Activated CD4-positive, alpha-beta T cell treated with anti-CD3 and anti-CD28 coated beads, Interleukin-2, amount 50 U/mL, for 16 hours (primary cell): ENCODE measurements at places on chromosomes 2 and 18.

- DNase-seq: no peak
Observed at GRCh38 chr2:220166616-220167015, 539.2 kb downstream of the SLC4A3 start.

DNA sequence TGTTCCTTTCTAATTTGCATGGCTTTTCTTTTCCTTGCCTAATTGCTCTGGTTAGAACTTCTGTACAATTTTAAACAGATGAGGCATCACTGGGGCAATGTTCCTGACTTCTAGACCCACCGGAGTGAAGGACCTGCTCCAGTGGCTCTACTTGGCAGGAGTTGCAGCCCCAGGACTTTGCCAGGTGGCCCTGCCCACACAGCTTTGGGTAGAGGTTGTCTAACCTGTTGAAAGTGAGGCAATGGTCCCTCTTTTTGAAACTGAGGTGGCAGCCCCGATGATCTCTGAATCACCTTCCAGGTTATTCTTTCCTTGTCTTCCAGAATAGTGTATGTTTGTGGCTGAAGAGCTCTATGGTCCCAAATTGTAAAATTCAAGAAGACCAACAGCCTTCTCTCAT, 29.9 kb upstream of the ZNF512 start:
- DNase-seq: no peak

GRCh38 chr2:228548230-228548629, 366.7 kb upstream of the SPHKAP start:
- no peak for DNase-seq

GRCh38 chr18:12943215-12943614, 4.6 kb upstream of the SEH1L start:
- no peak for DNase-seq

DNA sequence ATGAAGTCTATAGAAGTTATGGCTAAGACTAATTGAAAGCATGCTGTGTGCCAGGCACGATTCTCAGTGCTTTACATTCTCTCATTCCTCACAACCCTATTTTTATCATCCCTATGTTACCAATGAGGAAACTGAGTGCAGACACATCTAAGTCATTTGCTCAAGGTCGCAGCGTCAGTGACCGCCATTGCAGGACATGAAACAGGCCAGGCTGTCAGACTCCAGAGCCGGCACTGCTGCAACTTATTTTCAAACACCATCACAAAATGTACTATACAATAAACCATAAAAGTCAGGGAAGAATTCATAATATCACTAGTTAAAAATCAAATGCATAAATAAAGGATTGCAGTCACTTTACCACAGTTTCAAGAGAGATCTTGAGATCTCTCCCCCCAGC, 5.6 kb downstream of the STK39 start:
- DNase-seq: no peak

DNA sequence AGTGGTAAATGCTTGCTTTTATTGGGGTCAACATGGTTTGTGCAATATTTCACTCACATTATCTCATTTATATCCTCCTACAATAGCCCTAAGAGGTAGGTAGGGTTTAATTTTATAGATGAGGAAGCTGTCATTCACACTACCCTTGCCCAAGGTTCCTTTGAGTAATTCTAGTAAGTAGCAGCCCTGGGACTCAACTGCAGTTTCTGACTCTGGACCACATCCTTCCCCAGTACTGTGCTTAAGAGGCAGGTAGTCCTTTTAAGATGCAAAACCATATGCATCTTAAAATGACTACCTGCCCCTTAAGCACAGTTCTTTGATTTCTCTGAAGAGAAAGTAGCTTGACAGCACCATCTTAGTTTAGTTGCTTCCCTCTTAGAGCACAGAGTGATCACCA, 15.7 kb upstream of the NT5C1B start:
- peak; percentile 14 for DNase-seq

DNA sequence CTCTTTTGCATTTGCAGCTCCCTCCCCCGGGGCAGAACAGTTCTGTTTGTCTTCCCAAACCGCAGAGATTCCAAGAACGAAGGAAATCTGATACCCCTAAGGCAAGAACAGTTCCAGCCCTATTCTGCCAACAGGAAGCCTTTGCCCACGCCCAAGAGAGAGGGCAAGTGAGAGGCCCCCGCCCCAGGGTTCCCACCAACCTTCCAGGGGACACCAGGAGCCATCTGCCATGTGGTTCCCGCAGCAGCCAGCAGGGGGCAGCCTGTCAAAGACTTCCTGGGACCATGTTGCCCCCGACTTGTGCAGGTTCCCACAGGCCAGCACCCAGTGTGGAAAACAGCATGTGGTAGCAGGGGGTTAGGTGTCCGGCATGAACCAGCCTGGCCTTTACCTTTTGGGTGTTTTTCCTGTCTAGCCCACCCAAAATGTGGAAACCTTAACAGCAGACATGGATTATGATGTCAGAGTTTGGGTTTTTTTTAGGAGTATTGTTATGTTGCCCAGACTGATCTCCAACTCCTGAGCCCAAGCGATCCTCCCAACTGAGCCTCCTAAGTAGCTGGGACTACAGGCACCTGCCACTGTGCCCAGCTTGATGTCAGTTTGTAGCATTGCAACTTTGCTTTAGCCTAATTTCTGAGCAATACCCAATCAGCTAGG, 21.7 kb upstream of the EFHD1 start:
- peak; percentile 65 for DNase-seq

GRCh38 chr2:119086327-119086726, 72.2 kb downstream of the C1QL2 start:
- DNase-seq: no peak

- no peak for DNase-seq
Observed at GRCh38 chr2:7358865-7359447, 441.7 kb downstream of the RNF144A start.

- DNase-seq: no peak
Observed at GRCh38 chr2:127655209-127656073, 9.5 kb downstream of the GPR17 start.

DNA sequence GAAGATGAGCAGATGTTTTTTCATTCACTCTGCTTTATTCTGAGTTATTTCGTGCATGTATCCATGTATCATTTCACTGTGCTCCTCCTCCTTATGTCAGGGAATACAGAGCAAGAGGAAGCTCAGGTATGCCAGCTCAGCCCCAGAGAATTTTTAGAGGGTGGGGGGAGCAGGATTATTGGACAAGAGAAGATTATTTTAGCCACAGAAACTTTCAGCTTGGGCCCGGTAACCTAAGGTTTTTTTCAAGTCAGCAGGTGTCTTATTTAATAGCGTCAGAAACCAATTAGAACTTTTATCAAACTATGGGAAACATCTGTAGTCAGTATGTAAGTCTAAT, 232.9 kb upstream of the SIX3 start:
- DNase-seq: no peak

DNA sequence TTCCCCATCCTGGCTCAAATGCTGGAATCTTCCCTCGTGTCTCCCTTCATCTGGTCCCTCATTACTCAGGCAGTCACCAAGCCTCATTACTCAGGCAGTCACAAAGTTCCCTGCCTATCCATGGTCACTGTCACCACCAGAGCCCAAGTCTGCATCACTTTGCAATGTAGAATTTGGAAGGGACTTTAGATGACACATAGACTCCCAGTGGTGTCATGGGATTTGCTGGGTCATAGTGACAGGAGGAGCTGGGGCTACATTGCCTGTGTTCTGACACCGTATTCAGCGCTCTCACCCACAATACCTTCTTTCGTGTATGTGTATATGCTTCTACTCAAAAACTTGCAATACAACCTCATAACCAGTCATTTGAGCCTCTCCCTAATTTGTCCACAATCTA, 2.1 kb upstream of the EMILIN1 start:
- no peak for DNase-seq

DNA sequence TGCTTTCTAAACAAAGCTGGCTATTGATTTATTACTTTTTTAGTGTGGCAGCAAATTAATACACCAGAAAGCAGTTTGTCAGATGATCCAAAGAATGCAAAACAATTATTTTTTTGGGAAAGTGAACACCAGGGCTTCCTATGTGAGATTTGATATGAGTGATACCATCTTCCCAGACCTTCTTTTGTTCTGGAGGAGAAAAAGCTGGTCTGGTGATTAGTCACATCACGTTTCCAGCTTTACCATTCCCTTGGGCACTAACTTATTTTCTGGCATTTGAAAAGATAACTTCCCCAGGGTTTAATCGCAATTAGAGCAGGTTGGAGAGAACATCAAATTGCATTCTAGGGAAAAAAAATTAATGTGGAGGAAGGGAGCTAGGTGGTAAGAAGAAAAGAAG, 182.9 kb upstream of the TANK start:
- DNase-seq: no peak

- no peak for DNase-seq
Observed at GRCh38 chr2:199105826-199106225, 351.9 kb downstream of the SATB2 start.

- DNase-seq: no peak
Observed at GRCh38 chr2:218879776-218880101, 913 bp upstream of the WNT10A start.

DNA sequence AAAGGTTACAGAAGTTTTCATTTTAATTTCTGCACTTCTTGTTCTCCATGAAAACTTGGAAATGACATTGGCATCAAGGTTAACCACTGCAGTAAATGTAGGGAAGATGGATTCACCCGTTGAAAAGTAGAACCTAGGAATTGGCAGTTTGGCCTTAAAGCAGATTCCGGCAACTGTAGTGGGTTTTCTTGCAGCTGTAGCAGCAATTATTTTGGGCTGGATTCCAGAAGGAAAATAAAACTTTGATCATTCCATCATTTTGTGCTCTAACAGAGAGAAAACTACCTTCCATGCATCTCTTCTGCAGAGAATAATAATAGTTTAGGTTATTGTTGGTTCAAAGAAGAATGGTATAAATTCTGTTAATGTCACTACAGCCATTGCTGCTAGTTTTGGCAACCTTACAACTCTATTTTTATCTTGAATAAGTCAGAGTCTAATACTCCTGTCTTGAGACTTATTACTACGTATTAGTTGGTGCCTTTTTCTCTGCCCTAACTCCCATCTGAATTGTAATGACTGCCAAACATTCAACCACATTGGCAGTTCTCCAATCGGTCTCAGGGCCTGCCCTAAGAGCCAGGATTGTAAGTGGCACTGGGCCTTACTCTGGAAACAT, 178.1 kb upstream of the PIEZO2 start:
- no peak for DNase-seq

DNA sequence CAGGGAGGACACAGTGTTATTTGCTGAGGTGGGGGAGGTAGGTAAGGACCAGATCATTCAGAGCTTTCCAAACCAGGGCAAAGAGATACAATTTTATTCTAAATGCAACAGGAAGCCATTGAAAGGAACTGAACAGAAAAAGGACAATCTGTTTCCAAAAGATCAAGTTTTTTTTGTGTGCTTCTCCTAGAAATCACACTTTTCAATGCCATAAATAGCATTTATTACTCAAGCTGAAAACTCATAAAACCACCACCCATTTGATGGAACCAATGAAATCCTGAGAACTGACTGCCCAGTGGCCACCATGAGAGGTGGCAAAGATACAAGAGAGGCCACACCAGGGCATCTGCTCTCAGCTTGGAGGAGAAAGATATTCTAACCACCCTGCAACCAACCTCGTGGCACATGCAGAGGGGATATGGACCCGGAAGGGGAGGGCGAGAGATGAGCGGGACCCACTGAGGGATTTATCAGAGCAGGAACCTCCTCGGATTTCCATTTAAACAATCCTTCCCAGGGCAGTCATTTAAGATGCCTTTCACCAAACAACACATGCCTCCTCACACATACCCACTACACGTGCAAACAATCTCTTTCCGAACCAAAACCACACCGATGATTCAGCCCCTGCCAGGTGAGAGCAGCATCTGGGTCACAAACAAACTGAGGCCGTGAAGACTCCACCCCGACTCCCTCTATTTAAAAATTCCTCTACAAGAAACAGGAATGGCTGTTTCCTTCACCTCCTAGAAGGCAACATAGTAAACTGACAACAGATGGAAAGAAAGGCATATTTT, 8.8 kb downstream of the CYB5A start:
- no peak for DNase-seq

DNA sequence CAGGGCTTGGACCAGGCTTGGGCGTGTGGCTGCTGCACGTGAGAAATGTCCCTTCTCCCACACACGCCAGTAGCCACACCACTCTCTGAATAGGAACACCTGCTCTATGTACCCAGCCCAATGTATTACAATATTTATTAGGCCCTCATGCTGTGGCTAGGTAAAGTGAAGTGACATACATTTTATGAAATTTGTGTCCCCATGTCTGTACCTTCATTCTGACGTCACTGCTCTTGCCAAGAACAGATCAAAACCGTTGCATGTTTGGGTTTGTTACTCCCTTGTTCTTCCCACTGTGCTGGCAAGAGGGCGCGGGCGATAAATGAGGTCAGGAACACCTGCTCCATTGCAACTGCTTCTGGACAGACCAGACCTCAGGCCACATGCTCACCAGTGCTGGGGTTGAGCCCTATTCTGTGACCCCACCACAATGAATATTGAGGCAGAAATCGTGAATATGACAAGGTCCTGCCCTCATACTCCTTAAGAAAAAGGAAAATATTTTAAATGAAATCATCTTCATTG, 436.4 kb upstream of the SALL3 start:
- DNase-seq: no peak

DNA sequence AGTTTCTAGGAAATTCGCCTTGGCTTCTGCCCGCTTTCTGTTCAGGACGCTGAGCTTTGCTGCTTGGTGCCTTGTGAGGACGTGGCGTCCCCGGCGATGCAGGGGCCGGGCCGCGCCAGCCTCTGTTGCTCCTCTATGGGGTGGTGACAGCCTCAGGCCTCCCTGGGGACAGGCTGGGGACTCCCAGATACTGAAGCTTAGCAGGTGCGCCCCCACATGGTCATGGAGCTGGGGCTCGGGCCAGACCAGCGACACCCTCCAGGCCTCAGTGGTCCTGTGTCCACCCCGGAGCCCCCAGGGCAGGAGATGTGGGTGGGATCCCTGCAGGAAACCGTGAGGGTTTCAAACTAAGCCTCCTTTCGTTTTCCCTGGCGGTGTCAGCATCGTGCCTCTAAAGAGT, 29.2 kb downstream of the KCNG2 start:
- no peak for DNase-seq

- no peak for DNase-seq
Observed at GRCh38 chr2:46857871-46858701, 57.5 kb downstream of the MCFD2 start.

DNA sequence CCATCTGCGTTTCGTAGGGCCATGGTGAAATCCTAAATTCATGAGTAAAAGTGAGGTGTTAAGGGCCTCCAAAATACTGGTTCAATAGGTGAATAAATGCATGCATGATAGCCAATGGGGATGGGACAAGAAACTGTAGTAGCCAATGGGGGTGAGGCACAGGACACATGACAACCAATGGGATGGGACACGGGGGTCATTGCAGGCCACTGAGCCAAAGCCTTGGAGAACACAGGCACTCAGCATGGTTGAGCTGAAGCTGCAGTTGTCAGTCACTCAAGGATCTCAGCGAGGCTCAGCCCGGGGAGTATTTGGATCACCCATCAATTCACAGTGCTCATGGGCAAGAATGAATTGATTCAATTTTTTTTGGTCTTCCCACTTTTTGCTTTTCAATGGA, 156.5 kb downstream of the ACTR3 start:
- no peak for DNase-seq

GRCh38 chr2:42842466-42842865, 50.1 kb upstream of the HAAO start:
- DNase-seq: no peak

- DNase-seq: no peak
Observed at GRCh38 chr2:42764096-42764495, at the start of gene OXER1. TSS of gene OXER1 (minus strand) at chr2:42764135. CDS start at chr2:42764062, 73 bp downstream.

- DNase-seq: no peak
Observed at GRCh38 chr18:49565612-49566011, 3.8 kb downstream of the LIPG start.

- peak; percentile 89 for DNase-seq
Observed at GRCh38 chr2:240579771-240580614, 6.5 kb upstream of the CAPN10 start.
